ENCODE measurements at places on chromosomes 1 and 21. TPM values are rescaled to one million over a fixed set of nuclear protein-coding genes. Genes with fewer than 3 reads are reported as not detected.

The TTLL7 gene
- 5.4 TPM for total RNA-seq

GRCh38 chr1:166029196-166029945 is 137.4 kb downstream of the FAM78B start:
- no peaks in the 10 kb centered on the region for H3K36me3 ChIP-seq
- no peaks in the 10 kb centered on the region for H3K27me3 ChIP-seq
- no peak overlapping the region for H3K27ac ChIP-seq
- H3K4me3 ChIP-seq = no peak overlapping the region
- no peaks in the 10 kb centered on the region for H3K4me1 ChIP-seq

GRCh38 chr1:89815611-89816010 is 5.2 kb upstream of the LRRC8D start:
- peaks cover 23% of the 10 kb centered on the region for H3K27me3 ChIP-seq
- H3K27ac ChIP-seq = no peak overlapping the region
- H3K4me3 ChIP-seq = no peak overlapping the region
- H3K4me1 ChIP-seq = peaks cover 9% of the 10 kb centered on the region

DNA sequence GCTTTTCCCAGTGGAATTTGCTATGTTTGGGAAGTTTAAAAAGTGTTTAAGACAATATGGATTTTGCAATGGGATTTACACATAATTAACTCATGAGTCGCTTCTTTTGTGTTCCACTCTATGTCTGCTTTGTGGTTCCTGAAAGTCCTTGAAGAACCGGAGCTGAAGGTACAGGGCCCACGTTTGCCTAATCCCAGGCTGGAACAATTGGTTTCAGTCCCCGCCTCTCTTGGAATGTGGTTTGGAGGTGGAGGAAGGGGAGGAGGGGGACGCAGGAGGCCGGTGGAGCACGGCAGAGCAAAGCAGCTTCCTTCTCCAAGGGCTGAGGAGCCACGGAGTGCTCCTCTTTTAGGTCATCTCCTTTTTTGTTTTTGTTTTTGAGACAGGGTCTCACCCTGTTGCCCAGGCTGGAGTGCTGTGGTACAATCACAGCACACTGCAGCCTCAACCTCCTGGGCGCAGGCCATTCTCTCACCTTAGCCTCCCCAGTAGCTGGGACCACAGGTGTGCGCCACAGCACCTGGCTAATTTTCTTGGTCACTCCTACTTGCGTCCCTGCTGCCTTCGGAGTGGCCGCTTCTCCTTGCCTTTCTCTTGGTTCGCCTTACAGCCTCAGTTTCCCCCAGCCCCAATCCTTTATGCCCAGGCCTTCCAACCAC is 129.5 kb upstream of the ERRFI1 start:
- DNase-seq = peak; percentile 65
- H3K27ac ChIP-seq = peak overlapping the region; percentile 3
- no peaks in the 10 kb centered on the region for H3K36me3 ChIP-seq
- peaks cover 19% of the 10 kb centered on the region for H3K4me1 ChIP-seq
- no peak overlapping the region for H3K4me3 ChIP-seq

The SAMD11 gene
- 232 TPM for total RNA-seq

- H3K27ac ChIP-seq = no peak overlapping the region
- no peak for DNase-seq
- H3K4me3 ChIP-seq = no peak overlapping the region
- no peaks in the 10 kb centered on the region for H3K4me1 ChIP-seq
Observed at GRCh38 chr1:228068359-228068758, 14.1 kb upstream of the ARF1 start.

The DIO1 gene
- total RNA-seq = not detected

GRCh38 chr1:63775418-63776127 is 1.8 kb downstream of the ROR1 start:
- no peaks in the 10 kb centered on the region for H3K27me3 ChIP-seq
- DNase-seq = no peak
- H3K36me3 ChIP-seq = 0 out of 2 replicates have a peak, but pooled peaks cover 4% of the 10 kb centered on the region
- H3K27ac ChIP-seq = no peak overlapping the region

DNA sequence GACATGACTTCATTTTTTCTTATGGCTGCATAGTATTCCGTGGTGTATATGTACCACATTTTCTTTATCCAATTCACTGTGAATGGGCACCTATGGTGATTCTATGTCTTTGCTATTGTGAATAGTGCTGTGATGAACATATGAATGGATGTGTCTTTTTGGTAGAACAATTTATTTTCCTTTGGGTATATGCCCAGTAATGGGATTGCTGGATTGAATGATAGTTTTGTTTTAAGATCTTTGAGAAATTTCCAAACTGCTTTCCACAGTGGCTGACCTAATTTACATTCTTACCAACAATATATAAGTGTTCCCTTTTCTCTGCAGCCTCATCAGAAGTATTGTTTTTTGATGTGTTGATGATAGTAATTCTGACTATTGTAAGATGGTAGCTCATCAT is 361.7 kb upstream of the SGIP1 start:
- H3K4me3 ChIP-seq = no peak overlapping the region
- peaks cover 13% of the 10 kb centered on the region for H3K27me3 ChIP-seq
- no peaks in the 10 kb centered on the region for H3K36me3 ChIP-seq
- H3K4me1 ChIP-seq = no peaks in the 10 kb centered on the region
- H3K27ac ChIP-seq = no peak overlapping the region
- no peak for DNase-seq

DNA sequence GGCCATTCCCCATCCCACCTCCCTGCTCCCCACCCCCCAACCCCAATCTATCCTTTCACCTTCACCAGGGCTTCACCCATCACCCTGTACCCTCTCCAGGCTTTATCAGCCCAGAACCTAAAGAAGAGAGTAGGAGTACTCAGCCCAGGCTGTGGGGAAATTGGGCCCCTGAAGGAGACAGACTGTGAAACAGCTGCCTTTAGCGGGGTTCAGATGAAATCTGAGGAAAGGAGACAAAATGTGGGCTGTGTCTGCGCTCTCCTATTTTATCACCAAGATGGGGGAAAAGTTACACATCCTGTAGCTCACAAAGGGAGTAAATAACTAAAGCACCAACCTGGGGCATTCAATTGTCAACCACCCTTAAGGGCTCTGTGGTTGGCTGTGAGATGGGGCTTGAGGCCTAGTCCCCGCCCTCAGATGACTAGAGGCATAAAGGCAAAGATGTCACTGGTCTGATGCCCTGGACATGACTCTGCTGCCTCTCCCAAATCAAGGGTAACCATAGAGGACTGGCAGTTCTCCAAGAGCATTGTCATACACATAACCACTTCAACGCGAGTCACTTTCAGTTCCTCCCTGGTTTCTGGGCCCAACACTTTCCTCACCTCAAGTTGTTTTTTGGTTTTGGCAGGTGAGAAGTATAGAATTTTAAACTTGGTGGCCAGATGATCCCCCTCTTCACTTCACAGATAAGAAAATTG is 30.0 kb downstream of the SLC27A3 start:
- no peak overlapping the region for H3K27ac ChIP-seq
- peaks cover 9% of the 10 kb centered on the region for H3K4me1 ChIP-seq
- H3K4me3 ChIP-seq = no peak overlapping the region
- H3K36me3 ChIP-seq = peaks cover 9% of the 10 kb centered on the region

The ASCL5 gene
- total RNA-seq = not detected

GRCh38 chr1:24195136-24195535 is 8.0 kb upstream of the IFNLR1 start:
- DNase-seq = no peak
- no peak overlapping the region for H3K27ac ChIP-seq
- no peaks in the 10 kb centered on the region for H3K36me3 ChIP-seq
- peaks cover 12% of the 10 kb centered on the region for H3K4me1 ChIP-seq
- H3K4me3 ChIP-seq = no peak overlapping the region

- no peaks in the 10 kb centered on the region for H3K36me3 ChIP-seq
- peaks cover 12% of the 10 kb centered on the region for H3K4me1 ChIP-seq
- H3K27ac ChIP-seq = no peak overlapping the region
- H3K27me3 ChIP-seq = no peaks in the 10 kb centered on the region
- no peak for DNase-seq
- no peak overlapping the region for H3K4me3 ChIP-seq
Observed at GRCh38 chr1:64894438-64895196, 71.7 kb downstream of the JAK1 start.

- H3K4me1 ChIP-seq = no peaks in the 10 kb centered on the region
- no peaks in the 10 kb centered on the region for H3K27me3 ChIP-seq
- H3K36me3 ChIP-seq = no peaks in the 10 kb centered on the region
- H3K4me3 ChIP-seq = no peak overlapping the region
Observed at GRCh38 chr1:175744833-175745232, 1.4 kb upstream of the TNR start.

The PRAMEF18 gene
- not detected for total RNA-seq

- H3K4me1 ChIP-seq = peaks cover 16% of the 10 kb centered on the region
- no peak for DNase-seq
- H3K27me3 ChIP-seq = no peaks in the 10 kb centered on the region
- H3K4me3 ChIP-seq = no peak overlapping the region
- no peaks in the 10 kb centered on the region for H3K36me3 ChIP-seq
Observed at GRCh38 chr1:159089184-159089791, 12.7 kb upstream of the AIM2 start.

DNA sequence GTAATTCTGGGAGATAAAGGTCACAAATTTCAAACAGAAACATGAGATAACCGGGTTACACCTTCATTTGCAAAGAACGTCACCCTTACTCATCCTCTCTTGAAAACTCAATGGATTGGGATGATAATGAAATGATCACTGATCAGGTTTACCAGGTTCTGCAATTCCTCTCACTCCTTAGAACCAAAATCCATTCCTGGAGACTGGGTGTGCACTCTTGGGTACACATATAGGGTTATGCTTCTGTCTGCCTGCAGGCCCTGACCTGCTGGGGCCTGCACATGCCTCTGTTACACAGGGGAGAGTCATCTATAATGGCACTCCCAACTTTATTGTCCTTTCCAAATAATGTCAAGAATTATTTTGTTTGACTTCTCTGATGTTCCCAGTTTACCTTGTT is 8.3 kb downstream of the SUSD4 start:
- DNase-seq = no peak
- H3K27me3 ChIP-seq = peaks cover 66% of the 10 kb centered on the region
- no peaks in the 10 kb centered on the region for H3K4me1 ChIP-seq
- no peaks in the 10 kb centered on the region for H3K36me3 ChIP-seq
- H3K27ac ChIP-seq = no peak overlapping the region
- H3K4me3 ChIP-seq = no peak overlapping the region

The CADM3 gene
- total RNA-seq = not detected

The C1orf115 gene
- 2.5 TPM for total RNA-seq

The UBXN10 gene
- total RNA-seq = not detected

The PLXNA2 gene
- total RNA-seq = 8.7 TPM

GRCh38 chr21:39088831-39089380 is 94.3 kb downstream of the PSMG1 start:
- no peaks in the 10 kb centered on the region for H3K36me3 ChIP-seq
- H3K27me3 ChIP-seq = no peaks in the 10 kb centered on the region
- peak; percentile 65 for DNase-seq
- 0 out of 2 replicates have a peak overlapping the region, but pooled peaks have one; percentile 24 for H3K27ac ChIP-seq
- H3K4me1 ChIP-seq = peaks cover 13% of the 10 kb centered on the region

DNA sequence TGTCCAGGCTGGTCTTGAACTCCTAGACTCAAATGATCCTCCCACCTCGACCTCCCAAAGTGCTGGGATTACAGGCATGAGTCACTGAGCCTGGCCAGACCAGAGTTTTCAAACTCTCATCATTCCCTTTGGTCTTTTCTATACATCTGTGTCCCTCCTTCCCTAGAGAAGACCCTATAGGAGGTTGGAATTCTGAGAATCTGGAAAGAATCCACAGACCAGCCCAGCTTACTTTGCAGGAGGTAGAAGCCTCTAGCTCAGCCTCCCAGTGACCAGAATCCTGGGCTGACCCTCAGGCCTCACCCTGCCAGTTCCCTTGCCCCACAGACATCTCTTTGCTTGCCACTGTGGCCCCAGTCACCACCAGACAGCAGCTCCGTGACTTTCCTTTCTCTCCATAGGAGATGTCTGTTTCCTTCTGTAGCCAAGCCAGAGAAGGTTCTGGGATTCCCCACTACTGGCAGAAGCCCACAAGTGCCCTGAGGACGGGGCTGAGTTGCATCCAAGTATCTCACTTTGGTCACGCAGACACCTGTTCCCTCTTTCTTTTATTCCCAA is 34.7 kb upstream of the KHDRBS1 start:
- no peaks in the 10 kb centered on the region for H3K27me3 ChIP-seq
- H3K27ac ChIP-seq = no peak overlapping the region
- H3K36me3 ChIP-seq = no peaks in the 10 kb centered on the region
- peak; percentile 51 for DNase-seq
- H3K4me3 ChIP-seq = no peak overlapping the region

DNA sequence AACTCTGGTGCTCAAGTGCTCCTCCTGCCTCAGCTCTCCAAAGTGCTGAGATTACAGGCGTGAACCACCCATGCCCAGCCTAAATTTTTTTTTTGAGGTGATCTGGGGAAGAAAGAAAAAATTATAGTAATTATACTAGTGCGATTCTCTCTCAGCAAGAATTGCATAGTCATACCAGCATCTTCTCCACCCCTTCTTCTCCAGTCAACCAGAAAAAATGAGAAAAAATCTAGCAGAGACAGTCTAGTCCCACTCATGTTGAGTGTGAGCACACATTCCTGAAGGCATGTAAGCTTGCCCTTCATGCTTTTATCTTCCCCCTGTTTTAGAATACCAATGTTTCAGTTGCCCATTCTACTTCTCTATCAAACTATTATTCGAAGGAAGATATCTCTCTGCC is 207.6 kb downstream of the S1PR1 start:
- H3K4me3 ChIP-seq = no peak overlapping the region
- no peaks in the 10 kb centered on the region for H3K27me3 ChIP-seq
- DNase-seq = no peak
- no peaks in the 10 kb centered on the region for H3K36me3 ChIP-seq
- H3K4me1 ChIP-seq = no peaks in the 10 kb centered on the region

DNA sequence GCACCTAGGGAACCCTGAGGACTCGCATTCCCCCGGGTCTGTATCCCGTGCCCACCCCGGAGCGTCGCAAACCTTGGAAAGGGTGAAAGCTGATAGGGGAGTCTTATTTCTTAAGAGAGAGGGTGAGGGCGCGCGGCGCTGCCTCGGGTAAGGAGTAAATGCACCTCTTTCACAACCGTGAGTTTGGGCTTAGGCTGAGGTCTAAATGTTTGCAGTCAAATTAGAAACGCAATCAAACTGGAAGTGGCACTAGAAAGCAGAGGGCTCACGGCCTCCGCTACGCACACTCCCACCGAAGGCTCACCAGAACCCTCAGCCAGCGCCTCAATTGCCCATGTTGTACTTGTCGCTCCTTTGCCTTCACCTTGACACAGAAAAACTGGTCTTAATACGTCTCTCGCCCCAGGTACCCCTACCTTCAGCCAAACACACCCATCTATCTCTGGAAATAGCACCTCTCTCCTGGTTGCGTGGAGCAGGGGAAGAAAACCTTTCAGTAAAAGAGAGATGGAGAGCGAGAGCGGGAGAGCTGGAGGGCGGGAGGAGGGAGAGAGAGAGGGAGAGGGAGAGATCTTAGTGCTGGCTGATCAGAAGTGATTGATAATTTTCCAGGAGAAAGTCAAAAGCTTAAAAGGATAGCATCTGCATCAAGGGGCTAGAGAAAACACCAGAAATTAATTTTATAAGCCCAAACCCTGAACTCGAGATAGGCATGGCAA is 1.7 kb upstream of the HLX start:
- H3K27ac ChIP-seq = no peak overlapping the region
- peaks cover 23% of the 10 kb centered on the region for H3K36me3 ChIP-seq
- no peaks in the 10 kb centered on the region for H3K27me3 ChIP-seq
